ENCODE measurements at places on chromosomes 2 and 18.
A peak's percentile ranks its signal among the peaks of the same experiment; 100 is the strongest.

DNA sequence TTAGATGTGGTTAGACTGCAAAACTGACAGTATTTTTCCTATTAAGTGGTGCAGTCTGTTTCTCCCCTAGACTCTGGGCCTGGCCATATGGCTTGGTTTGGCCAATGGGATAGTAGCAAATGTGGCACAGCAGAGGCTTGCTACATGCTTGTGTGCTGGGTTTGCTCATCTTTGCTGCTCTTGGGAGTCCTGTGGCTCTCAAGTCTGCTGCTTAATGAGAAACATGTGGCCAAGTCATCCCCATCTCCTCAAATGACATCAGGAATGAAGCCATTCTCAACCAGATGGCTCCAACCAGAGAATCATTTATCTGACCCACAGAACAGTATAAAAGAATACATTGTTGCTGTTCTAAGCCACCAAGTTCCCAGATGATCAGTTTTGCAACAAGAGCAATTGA lies 57.1 kb upstream of the PAX3 start:
- no peak for DNase-seq

DNA sequence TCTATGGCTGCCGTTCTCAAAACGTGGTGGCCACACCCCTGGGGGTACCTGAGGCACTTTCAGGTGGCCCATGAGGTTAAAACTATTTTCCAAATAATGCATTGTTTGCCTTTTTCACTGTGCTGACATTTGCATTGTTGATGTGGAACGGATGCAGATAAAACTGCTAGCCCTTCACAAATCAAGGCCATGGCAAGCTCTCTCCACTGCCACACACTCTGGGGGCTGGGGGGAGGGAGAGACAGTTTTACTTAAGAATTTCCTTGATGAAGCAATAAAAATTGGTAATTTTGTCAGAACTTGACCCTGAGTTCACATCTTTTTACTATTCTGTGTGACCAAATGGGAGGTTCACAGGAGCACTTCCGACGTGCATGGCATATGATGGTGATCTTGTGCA lies 22.0 kb upstream of the TGIF1 start:
- DNase-seq, result no peak

DNA sequence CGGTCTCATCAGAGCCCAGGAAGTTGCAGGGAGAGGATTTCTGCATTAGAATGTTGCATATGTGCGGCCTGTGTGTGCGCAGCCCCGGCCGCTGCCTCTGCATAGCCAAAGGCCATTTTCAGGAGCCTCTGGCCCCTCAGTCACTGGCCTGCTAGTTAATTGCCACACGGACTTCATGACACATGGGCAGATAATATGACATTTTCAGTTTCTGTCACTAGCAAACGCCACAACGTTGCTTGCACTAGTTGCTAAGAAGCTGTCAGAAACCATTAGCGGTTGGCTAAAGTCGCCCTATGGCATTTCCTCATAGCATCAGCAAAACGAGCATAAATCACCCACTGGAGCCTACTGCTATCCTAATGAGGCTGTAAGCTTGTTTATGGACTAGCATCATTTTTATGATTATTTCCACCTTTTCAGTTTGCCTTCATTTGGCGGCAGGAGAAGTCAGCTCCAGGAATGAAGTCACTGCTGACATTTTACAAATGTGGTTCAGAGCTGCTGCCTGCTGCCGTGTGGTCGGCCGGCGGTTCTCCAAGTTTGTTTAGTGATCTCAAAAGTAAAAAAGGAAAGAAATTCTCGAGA lies 73.7 kb downstream of the MEIS1 start:
- DNase-seq, result no peak

GRCh38 chr2:60544954-60545560 lies 8.4 kb downstream of the BCL11A start:
- DNase-seq, result no peak

DNA sequence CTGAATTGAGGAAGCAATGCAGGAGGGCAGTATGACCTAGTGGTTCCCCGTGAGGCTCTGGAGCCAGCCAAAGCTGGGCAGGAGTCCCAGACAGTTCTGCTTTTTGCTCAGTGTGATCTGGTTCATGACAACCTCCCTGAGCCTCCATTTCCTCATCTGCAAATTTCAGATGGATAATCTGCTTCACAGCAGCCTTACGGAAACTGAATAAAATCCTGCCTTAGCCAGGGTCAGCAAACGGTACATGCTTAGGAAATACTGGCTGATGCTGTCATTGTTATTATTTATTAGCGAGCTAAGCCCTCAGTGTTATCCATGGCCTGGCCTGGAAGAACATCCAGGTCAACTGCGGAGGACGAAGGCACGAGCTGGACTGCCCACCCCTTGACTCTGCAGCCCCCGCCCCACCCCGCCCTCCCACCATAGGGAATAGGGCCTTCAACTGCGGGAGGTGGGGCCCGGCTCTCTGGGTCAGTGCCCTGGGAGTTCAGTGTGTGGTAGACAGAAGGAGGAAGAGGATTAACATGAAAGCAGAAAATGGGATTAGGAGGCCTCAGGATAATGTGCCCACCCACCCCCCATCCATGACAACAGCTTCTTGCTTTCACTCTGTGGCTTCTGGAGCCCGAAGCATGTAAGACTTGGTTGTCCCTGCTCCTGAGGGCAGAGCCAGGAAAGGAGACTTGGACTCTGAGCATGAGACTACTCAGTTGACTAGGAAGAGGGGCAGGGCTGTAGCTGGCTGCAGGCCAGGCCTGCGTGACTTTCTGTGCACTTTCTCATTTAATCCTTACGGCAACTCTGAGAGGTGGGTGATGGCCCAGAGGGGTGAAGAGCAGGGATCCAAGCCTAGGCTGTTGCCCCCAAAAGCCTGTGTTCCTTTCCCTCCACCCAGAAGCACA lies 13.1 kb downstream of the PKDCC start:
- no peak for DNase-seq

DNA sequence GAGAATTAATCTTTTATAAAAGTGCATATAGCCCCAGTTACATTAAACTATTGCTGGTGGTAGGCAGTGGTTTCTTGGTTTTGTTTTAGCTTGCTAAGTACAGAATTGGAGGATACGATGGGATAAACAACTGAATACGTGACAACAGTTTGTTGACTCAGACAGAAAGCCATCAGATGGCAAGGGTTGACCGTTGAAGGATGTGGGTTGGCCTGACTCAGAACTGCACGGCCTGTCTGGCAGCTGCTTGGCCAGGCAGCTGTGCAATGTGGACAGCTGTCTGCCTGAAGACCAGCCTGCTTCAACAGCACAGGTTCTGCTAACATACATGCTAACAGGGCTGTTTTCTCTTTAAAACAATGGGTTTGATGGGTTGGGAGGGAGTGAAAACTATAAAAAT lies 46.6 kb downstream of the PRKRA start:
- DNase-seq, result no peak

DNA sequence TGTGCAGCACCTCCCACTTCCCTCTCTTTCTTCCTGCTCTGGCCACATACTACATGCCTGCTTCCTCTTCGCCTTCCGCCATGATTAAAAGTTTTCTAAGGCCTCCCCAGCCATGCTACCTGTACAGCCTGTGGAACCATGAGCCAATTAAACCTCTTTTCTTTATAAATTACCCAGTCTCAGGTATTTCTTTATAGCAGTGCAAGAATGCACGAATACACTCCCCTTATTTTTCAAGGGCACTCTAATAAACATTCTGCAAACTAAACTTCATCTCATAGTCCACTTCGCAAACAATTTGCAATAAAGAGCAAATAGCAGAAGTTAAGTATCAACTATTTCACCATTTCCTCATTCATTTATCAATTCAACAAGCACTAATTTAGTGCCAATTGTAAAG lies 351.3 kb downstream of the PID1 start:
- DNase-seq, result no peak

DNA sequence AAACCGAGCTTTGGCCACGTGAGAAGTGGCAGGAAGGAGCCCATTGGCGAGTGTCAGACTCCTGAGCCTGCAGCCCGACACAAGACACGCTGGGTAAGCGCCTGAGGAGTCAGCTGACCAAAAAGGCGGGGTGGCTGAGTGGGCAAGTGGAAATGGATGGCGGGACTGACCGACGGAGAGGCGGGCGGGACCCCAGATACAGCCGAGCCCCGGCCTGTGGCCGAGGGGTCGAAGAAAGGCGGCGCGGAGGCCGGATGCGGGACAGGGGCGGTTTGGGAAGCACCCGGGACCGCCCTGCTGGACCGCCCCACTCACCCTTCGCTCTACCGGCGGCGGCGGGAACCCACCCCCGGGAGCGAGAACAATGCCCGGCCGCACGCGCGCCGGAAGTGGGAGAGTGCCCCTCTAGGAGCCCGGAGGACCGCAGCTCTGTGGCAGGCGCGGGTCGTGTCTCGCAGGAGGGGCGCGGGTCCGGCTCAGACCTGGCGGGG lies 22.8 kb downstream of the ZSCAN30 start:
- peak; percentile 75 for DNase-seq

GRCh38 chr2:108637304-108637669 lies 82.0 kb upstream of the RANBP2 start:
- no peak for DNase-seq

DNA sequence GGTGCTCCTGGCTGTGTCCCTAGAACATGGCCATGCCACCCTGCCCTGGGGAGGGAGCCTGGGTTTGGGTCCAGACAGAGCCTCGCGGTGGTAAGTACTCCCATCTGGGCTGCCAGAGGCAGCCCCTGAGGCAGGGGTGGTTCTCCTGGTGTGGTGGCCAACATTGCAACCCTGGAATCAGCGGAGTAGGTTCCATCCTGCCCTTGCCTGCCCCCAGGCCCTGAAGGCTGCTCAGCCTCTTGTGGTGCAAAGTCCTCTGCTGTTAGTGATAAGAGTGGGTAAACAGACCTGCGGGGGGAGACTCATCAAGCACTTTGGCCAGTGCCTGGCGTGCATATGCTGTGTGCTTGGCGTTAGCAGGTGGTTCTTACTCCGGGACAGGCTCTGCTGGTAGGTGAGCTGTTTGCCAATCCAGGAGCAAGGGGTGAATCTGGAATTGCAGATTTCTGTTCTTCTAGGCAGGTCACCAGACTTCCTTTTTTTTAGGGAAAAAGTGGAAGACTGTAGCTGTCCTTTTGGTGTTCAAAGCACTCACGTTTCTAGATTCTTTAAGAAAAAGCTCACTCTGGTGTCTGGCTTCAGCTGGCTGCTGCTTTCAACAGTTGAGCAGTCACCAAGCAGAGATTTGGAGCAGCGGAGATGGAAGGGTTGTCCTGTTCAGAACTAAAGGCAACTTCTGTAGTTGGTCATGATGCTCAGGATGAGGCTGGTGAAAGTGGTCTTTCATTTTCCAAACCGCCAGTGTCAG lies 3.2 kb downstream of the CNNM3 start:
- DNase-seq, result no peak

- no peak for DNase-seq
Measured at GRCh38 chr2:165905854-165906253, 47.7 kb downstream of the TTC21B start.

DNA sequence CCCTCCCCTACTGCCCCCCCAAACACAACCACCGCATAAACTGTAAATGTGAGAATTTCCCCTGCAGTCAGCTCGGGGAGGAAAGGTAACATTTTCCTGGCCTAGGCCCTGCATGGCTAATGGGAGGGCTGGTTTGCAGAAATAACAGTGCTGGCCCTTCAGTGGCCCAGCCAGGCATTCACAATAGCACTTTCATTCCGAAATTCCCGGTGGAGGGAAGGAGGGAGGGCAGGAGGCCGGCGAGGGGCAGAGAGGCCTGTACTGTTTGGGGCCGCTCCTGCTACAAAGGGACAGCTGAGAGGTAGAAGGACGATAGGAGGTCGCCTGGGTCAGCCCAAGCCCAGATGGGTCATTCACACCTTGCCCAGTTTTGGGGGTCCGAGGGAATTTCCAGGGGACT lies 11.3 kb downstream of the CYP26B1 start:
- DNase-seq, result no peak

GRCh38 chr2:54579682-54580620 lies 123.8 kb downstream of the SPTBN1 start:
- DNase-seq, result peak; percentile 60

DNA sequence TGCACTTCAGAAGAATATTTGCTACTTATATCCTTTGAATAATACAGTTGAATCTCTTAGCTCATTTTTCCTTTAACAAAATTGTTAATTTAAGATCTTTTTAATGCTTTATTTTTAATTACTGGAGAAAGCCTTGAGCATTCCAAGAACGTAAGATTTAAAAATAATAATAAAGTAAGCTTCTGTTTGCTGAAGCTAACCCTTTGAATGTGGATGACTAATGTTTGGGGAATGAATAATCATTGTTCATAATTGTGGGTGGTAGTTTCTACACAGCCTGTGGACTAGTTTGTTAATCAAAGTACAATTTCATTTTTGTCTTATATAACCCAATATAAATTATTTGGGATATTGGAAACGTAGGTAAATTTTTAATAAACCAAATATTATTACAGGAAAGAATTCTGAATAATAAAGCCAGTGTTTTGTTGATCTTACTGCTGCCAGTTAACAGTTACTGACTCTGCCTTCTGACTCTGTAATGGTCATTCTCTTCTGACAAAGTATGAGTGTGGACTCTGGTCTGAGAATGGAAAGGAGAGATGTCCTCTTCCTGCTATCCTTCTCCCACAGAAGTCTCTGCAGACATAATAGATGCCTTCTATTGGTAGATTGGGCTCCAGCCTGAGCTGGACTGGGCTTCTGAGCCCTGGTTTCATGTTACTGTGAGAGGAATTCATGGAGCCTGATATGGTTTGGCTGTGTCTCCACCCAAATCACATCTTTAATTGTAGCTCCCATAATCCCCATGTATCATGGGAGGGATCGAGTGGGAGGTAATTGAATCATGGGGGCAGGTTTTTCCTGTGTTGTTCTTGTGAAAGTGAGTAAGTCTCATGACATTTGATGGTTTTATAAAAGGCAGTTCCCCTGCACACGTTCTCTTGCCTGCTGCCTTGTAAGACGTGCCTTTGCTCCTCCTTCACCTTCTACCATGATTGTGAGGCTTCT lies 292.7 kb upstream of the SLC39A10 start:
- DNase-seq, result no peak

DNA sequence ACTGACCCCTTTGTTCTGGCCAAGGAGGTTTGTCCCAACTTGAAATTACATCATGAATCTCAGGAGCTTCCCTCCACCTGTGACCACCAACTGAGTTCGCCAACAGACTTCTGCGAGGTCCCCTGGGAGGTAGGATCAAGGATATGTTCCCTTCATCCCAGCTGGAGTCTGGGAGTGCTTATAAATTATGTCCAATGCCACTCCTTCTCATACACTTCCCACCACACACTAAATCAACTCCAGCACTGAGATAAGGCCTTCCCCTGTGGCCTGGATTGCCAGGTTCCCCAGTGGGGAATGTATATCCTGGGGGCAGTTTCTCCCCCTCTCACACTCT lies 99.2 kb downstream of the RND3 start:
- no peak for DNase-seq

DNA sequence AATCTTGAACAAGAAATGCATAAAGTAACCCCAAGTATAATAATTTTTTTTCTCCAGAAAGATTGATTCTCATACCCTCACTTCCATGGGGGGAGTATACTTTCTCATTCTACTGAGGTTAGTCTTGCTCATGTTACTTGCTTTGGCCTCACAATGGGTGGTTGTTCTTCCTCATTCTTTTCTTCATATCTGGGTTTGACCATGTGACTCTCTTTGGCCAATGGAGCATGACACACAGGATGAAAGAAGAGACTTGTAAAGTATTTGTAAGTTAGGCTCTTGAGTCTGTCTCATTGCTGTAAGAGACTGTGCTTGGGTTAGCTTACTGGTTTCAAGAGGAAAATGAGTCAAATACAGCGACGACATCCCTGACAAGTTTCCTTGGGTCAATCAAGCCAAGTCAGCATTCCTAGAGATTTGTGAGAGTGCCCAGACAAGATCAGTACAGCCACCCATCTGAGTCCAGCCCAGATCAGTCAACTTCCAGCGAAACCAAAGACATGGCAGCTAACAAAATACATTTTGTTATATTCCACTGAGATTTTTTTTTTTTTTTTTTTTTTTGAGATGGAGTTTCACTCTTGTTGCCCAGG lies 970.2 kb downstream of the BCL11A start:
- no peak for DNase-seq

GRCh38 chr2:11558214-11558886 lies 24.5 kb downstream of the GREB1 start:
- DNase-seq, result no peak

Measured in CD4-positive, alpha-beta T cell treated with Interleukin-4 for 4 hours (primary cell).